ENCODE measurements at places on chromosomes 1 and 21. TPM values are rescaled to one million over a fixed set of nuclear protein-coding genes. Genes with fewer than 3 reads are reported as not detected.

Gene DCLRE1B
- 22.5 TPM for total RNA-seq

Gene B3GALT2
- total RNA-seq, result 0.05 TPM

Gene SPRR2A
- not detected for total RNA-seq

Gene ADAMTS4
- 0.66 TPM for total RNA-seq

Gene REN
- total RNA-seq, result not detected

Gene DIO1
- not detected for total RNA-seq

Gene ROR1
- total RNA-seq, result not detected

Gene KPRP
- total RNA-seq, result not detected

Gene CYP2J2
- total RNA-seq, result 0.49 TPM

- no peaks in the 10 kb centered on the region for H3K27me3 ChIP-seq
- H3K27ac ChIP-seq, result peak overlapping the region; percentile 99
- H3K4me1 ChIP-seq, result peaks cover 35% of the 10 kb centered on the region
- peak overlapping the region; percentile 98 for H3K4me3 ChIP-seq
- DNase-seq, result no peak
Measured at GRCh38 chr1:32179193-32179442, 357 bp upstream of the TXLNA start.

DNA sequence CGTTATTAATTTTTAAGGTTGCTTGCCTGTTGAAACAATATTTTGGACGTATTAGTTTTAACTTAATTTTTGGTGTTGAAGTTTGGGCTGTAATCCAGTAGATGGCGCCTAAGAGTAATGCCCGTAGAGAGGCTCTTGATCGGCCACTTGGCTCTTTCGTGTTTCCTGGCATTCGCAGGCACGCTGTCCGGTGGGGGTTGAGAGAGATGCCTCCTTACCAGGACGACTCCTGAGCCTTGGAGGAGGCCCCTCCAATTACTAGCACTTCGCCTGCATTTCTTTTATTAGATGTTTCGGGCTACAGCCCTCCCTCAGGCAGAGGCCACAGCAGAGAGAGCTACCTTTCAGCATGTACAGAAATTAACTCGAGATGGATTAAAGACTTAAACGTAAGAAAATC lies 12.0 kb downstream of the OR2M4 start:
- H3K27ac ChIP-seq, result no peak overlapping the region
- peaks cover 5% of the 10 kb centered on the region for H3K27me3 ChIP-seq
- H3K36me3 ChIP-seq, result no peaks in the 10 kb centered on the region

DNA sequence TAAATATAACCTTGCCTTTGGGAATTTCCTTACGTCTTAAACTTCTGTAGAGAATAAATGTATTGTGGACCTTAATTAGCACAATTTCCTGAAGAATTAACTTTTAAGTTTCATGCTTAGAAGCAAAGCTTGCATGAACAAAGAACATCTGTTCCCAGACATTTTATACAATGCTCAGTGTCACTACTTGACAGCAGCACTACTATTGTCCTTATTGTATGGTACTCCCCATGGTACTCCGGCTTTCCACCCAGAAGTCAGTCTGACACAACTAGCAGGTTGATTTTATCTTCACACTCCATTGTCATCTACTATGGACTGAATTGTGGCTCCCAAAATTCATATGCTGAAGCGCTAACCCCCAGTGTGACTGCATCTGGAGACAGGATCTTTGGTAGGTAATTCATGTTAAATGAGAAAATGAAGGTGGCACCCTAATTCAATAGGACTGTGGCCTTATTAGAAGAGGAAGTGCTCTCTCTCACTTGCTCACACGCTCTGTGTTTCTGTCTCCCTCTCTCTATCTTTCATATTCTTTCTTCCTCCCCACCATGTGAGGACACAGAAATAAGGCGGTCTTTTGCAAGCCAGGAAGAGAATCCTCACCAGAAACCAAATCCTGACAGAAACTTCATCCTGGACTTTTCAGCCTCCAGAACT lies 10.7 kb upstream of the OR2B11 start:
- DNase-seq, result no peak
- H3K4me3 ChIP-seq, result no peak overlapping the region
- H3K4me1 ChIP-seq, result no peaks in the 10 kb centered on the region
- H3K27ac ChIP-seq, result no peak overlapping the region
- H3K36me3 ChIP-seq, result no peaks in the 10 kb centered on the region
- peaks cover 7% of the 10 kb centered on the region for H3K27me3 ChIP-seq

- H3K4me1 ChIP-seq, result no peaks in the 10 kb centered on the region
- H3K27me3 ChIP-seq, result no peaks in the 10 kb centered on the region
- DNase-seq, result peak; percentile 85
- H3K36me3 ChIP-seq, result no peaks in the 10 kb centered on the region
- H3K4me3 ChIP-seq, result no peak overlapping the region
Measured at GRCh38 chr1:19811206-19811851, 3.8 kb downstream of the RNF186 start.

- peaks cover 12% of the 10 kb centered on the region for H3K4me1 ChIP-seq
- no peak for DNase-seq
- no peak overlapping the region for H3K27ac ChIP-seq
- no peaks in the 10 kb centered on the region for H3K36me3 ChIP-seq
Measured at GRCh38 chr1:78682496-78682895, 32.9 kb downstream of the IFI44 start.

DNA sequence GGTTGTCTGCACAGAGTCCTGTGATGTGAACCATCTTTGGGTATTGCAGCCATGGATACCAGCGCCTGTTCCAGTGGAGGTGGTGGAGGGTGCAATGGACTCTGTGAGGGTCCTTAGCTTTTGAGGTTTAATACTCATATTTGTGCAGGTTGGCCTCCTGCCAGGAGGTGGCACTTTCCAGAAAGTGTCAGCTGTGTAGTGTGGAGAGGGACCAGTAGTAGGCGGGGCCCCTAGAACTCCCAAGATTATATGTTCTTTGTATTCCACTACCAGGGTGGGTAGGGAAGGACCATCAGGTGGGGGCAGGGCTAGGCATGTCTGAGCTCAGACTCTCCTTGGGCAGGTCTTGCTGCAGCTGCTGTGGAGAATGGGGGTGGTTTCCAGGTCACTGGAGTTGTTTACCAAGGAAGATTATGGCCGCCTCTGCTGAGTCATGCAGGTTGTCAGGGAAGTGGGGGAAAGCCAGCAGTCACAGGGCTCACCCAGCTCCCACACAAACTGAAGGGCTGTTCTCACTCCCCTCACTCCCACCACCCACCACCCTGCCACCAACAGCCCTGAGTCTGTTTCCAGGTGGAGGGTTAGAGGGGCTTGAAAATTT lies 31.2 kb upstream of the ZNF678 start:
- H3K27me3 ChIP-seq, result peaks cover 3% of the 10 kb centered on the region
- no peaks in the 10 kb centered on the region for H3K4me1 ChIP-seq
- no peak overlapping the region for H3K27ac ChIP-seq
